ENCODE measurements at places on chromosomes 3 and 15.

DNA sequence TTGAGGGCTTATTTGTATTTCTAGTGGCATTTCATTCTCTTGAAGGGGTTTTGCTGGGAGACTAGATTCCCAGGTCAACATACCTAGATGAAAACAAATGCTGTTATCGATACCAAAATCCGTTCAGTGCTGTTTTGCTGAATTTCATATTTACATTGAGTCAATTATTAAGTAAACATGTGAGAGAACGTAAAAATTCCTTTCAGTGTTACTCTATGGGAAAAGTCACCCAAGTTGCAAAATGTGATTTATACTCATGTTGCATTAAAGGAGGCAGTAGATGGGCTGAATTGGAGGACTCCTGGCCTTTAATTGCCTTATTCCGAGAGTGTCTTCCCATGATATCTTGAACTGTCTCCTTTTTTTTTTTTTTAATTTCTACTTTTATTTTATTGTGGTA is 1011.3 kb upstream of the NR2F2 start:
- DNase-seq, result no peak

- DNase-seq, result no peak
Observed at GRCh38 chr3:89740080-89740880, 632.9 kb downstream of the EPHA3 start.

GRCh38 chr3:73327052-73327451 is 265.6 kb downstream of the EBLN2 start:
- DNase-seq, result no peak

DNA sequence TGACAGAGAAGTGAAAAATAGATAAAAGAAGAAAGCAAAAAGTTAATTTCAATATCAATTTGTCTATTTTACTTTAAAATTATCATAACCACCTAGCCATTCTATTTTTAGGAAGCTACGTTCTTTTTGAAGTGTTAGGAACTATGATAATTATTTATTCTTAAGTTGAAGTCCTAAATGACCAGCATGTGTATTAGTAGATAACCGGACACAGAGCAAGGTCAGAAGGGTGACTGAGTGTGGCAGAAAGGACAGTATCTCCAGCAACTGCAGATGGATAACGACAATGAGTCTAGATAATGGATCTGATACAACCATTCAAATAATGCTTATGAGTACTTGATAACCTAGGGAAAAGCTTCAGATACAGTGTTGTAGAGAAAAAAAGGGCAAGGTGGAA is 198.0 kb downstream of the PDE8A start:
- no peak for DNase-seq

Measured in activated CD8-positive, alpha-beta memory T cell treated with anti-CD3 and anti-CD28 coated beads, Interleukin-2, amount 50 U/mL, for 4 hours (primary cell).